Stimulated activated CD4-positive, alpha-beta T cell treated with anti-CD3 and anti-CD28 coated beads, Interleukin-12 subunit alpha, Interleukin-12 subunit beta, amount 100 ng/mL, for 4 hours (primary cell): ENCODE measurements at places on chromosomes 2 and 18.
A peak's percentile ranks its signal among the peaks of the same experiment; 100 is the strongest.

- no peak for DNase-seq
These were observed 1.1 kb upstream of the DNPEP start for GRCh38 chr2:219388907-219389156.

- DNase-seq = peak; percentile 5
These were observed 349.0 kb upstream of the PKDCC start for GRCh38 chr2:41698678-41699422.

GRCh38 chr2:196989496-196989895 lies 63.0 kb upstream of the PGAP1 start:
- no peak for DNase-seq

GRCh38 chr2:230068651-230069055 lies at the start of gene SLC16A14:
Gene SLC16A14 (minus strand): TSS chr2:230068924. CDS start chr2:230059352, 9,572 bp downstream.
- DNase-seq = peak; percentile 8

DNA sequence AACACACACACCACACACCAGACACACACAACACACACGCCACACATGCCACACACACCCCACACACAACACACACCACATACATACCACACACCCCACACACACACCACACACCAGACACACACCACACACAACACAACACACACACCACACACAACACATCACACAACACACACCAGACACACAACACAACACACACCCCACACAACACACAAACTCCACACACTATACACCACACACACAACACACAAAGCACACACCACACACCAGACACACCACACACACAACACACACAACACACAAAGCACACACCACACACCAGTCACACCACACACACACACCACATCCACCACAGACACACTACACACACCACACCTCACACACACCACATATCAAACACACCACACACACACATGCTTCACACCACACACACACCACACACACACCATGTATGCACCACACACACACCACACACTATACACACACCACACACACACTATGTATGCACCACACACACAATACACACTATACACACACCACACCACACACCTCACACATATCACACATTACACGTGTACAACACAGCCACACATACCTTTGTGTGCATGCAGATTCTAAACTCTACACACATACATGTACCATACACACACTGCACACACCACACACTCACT lies 72.2 kb downstream of the TMEM18 start:
- DNase-seq = no peak

GRCh38 chr2:220855296-220855695 lies 716.8 kb downstream of the EPHA4 start:
- DNase-seq = no peak

GRCh38 chr2:30930716-30931115 lies 123.5 kb upstream of the CAPN13 start:
- DNase-seq = no peak

DNA sequence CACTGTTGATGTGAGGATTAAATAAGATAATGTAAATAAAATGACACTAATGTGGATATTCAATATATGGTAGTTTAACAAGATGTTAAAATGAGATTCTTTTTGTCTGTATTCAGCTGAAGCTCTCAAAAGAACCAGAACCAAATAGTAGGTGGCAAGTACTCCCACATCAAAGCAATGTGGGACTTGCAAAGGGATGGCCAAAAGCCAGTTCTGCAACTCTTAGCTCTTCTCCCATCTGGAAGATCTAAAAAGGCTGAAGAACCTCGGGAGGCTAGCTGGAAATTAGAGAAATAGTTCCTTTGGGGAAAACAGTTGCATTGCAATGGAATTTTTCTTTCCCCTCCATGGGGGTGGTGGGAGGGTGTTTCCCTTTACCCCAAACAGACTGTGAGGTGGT lies 48.7 kb downstream of the FBXO48 start:
- DNase-seq = no peak

DNA sequence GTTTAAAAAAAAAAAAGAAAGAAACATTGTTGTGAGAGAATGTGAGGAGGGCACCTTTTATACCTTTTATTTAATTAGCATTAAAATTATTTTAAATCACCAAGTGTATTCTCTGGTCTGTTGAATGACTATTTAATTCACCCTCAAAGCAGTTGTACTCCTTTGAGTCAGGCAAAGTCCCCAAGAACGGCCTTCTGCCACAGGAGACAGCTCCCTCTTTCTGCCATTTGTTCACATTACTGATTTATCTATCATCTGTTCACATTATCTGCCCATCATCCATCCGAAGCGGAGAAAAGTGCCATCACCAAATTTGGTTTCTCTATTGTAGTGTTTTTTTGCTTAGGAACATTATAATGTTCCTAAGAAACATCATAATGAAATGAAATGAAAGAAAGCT lies 240.7 kb upstream of the DPP10 start:
- no peak for DNase-seq

DNA sequence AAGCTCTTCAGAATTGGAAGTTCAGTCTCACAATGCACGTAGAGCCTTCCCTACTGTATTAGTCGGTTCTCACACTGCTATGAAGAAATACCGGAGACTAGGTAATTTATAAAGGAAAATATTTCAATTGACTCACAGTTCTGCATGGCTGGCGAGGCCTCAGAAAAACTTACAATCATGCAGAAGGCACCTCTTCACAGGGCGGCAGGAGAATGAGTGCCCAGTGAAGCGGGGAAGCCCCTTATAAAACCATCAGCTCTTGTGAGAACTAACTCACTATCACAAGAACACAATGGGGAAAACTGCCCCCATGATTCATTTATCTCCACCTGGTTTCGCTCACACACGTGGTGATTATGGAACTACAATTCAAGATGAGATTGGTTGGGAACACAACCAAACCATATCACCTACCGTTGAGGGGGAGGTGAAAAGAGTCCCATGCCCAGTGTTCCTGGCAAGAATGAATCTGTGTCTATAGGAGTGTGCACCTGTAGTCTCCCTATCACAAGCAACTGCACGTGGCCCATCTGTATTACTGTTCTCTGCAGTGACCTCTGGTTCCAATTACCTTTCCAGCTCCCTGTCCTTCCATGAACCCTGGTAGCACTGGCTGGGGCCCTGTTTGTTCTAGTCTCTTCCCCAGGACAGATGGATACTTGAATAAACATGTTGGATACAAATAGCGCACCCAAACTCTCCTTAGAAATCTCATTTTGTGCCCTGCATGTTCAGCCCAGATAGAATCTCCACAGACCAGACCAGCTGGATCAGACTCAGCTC lies 44.4 kb upstream of the ATL2 start:
- no peak for DNase-seq

- DNase-seq = no peak
These were observed 21.1 kb upstream of the CHMP3 start for GRCh38 chr2:86584151-86584913.

DNA sequence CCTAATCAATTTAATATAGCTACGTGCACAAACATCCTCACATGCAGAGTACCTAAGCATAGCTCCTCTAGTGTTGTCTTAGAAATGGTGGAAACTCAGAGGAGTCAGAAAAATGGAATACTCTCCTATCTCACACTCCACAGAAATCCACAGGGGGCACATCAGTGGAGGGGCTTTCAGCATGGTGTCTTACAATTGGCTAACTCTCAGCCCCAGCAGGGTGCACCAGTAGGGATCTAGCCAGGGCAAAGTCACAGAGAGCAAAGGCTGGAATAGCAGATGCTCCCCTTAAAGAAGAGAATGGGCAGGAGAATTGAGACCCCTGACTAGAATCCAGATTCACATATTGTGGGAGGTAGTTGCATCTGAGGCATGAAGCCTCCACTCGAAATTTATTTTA lies 135.7 kb downstream of the MAIP1 start:
- DNase-seq = no peak

DNA sequence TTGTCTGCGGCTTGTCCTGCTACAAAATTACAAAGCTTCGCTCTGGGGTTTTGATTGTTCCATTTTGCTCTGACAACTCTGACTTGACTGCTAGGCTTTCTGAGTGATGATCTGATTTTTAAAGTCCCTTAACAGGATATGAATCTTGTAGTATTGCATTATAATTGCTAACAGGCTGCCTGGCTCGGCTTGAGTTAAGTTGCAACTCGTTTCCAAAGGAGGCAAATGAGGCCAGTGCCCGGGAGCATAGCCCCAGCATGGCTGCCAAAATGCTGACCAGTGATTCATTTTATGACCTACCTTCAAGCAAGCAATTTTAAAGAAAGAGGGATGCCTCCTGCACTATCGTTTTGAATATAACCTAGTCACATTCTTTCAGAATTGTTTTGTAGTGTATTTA lies 135.4 kb downstream of the COL6A3 start:
- DNase-seq = no peak

DNA sequence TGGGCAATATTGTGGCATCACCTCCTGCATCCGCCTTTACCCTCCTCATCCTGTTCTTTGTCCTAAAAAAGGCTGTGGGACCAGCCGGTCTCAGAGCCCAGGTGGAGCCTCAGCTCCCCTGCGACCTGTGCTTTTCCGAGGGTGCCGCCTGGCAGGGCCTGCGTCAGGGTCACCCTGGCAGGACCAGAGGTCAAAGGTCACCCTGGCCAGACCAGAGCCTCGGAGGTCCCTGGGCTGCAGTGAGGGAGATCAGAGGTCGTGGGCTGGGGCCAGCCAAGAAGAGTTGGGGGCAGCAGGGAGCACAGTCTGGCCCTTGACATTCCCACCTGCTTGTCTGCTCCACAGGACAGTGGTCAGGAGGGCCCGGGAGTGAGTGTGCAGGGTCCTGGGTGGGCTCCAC lies 31.5 kb downstream of the RBFA start:
- no peak for DNase-seq

DNA sequence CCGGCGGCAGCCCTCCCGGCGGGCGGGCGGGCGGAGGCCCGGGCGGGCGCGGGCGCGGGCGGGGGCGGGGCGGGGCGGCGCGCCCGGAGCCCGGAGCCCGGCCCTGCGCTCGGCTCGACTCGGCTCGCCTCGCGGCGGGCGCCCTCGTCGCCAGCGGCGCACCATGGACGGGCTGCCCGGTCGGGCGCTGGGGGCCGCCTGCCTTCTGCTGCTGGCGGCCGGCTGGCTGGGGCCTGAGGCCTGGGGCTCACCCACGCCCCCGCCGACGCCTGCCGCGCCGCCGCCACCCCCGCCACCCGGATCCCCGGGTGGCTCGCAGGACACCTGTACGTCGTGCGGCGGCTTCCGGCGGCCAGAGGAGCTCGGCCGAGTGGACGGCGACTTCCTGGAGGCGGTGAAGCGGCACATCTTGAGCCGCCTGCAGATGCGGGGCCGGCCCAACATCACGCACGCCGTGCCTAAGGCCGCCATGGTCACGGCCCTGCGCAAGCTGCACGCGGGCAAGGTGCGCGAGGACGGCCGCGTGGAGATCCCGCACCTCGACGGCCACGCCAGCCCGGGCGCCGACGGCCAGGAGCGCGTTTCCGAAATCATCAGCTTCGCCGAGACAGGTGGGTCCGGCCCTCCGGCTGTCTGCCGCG lies at the start of gene INHBB:
TSS of gene INHBB (plus strand) at position 111 of the 641 bp plus-strand sequence. CDS start at position 164, 53 bp downstream.
- DNase-seq = no peak

DNA sequence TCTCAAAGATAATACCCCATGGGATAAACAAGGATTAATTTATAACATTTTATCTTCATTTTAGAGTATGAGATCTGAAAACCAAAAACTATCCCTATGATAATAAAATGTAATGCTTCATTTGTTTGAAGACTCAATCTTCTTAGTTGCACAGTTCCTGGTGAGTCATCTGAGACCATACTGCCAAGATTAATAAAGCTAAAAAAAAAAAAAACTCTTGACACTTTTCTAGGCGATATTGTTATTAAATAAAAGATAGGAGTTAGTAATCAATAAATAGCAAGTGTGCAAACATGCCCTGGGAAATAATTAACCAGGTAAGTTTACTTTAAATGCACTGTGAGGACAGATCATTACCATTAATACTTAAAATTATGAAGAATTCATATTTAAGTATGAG lies 83.9 kb downstream of the RPE start:
- DNase-seq = no peak

GRCh38 chr2:150885774-150886386 lies 375.8 kb downstream of the RBM43 start:
- DNase-seq = no peak

- DNase-seq = no peak
These were observed 986.7 kb upstream of the CDH2 start for GRCh38 chr18:29163596-29163995.

- DNase-seq = peak; percentile 53
These were observed 727 bp downstream of the FBXO11 start for GRCh38 chr2:47905386-47906156.

- no peak for DNase-seq
These were observed 13.4 kb downstream of the ITGA6 start for GRCh38 chr2:172440795-172441194.

DNA sequence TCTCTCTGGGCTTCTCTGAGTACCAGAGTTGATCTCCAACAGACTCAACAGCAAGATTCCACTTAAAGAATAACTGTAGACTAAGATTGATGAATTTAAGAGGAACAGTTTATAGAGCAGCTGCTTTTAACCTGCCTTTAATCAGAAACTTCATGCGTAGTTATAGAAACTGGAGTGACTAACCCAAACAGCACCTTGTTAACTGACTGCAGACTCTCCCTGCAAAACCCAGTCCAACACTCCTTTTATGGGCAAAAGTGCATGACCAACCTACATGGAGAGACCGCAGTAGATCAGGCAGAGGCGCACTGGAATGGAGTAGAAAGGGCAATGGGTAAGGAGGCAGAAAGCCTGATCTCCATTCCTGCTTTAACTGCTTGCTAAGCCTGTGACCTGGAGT lies 110.6 kb downstream of the NRP2 start:
- DNase-seq = no peak

- DNase-seq = no peak
These were observed 4.7 kb downstream of the LONRF2 start for GRCh38 chr2:100317634-100318033.

DNA sequence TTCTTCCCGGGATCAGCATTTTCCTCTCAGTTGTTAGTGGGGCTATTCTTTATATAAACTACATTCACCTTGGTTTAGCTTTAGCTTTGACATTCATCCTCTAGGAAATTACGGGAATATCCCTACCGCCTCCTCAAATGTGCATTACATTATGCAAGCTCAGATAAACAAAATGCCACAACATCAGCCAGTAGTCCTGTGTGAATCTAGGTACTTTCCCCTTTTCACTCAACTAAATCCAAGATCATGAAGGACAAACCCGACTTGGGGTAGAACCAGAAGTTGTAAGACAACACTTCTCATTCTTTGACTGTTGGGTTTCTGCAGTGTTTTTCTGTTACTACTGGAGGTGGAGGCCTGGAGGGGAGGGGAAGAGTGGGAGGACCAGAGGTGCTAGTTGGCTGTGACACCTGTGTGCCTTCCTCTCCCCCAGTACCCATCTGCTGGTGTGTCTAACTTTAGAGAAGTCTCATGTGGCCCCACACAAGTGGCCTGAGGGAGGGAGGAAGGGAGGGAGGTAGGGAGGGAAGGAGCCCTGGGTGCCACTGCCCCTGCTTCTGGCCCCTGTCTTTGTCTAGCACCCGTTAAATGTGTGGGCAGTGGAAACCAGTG lies 84.8 kb upstream of the BCL2L11 start:
- no peak for DNase-seq

DNA sequence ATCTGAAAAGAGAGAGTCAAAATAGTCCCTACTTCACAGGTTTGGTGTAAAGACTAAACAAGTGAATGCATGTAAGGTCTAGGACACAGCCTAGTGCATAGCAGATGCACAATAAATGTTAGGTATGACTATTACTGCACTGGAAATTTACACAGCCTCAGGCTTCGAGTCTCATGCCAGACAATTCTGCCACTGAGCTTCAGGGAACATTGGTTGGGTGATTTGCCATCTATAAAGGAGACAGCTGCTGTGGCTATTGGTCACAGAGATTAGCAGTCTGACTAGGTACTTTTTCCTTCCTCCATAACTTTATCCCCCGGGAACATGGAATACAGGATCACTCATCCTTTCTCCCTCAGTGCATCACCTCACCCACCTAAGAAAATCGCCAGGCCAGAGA lies 89.2 kb downstream of the FAM124B start:
- DNase-seq = no peak
